ENCODE measurements at places on chromosomes 16 and 17. TPM values are rescaled to one million over a fixed set of nuclear protein-coding genes. Genes with fewer than 3 reads are reported as not detected.
A peak's percentile ranks its signal among the peaks of the same experiment; 100 is the strongest.

GRCh38 chr17:1561420-1562175 lies 994 bp downstream of the PITPNA start:
- no peak for DNase-seq

GRCh38 chr17:44502598-44503146 lies 534 bp downstream of the GPATCH8 start:
- no peak for DNase-seq

- no peak for DNase-seq
Observed at GRCh38 chr16:19431636-19432340, 14.1 kb downstream of the TMC5 start.

- no peak for DNase-seq
Observed at GRCh38 chr17:17253406-17253805, 16.4 kb upstream of the FLCN start.

- no peak for DNase-seq
Observed at GRCh38 chr17:62760945-62761267, 47.2 kb downstream of the MARCHF10 start.

- DNase-seq: no peak
Observed at GRCh38 chr17:40157973-40158372, 17.6 kb downstream of the CASC3 start.

- peak; percentile 4 for DNase-seq
Observed at GRCh38 chr17:16287563-16288027, 65.7 kb downstream of the CENPV start.

Gene ABI3
- polyA plus RNA-seq: 5.5 TPM

Gene SULT1A2
- polyA plus RNA-seq: 3.1 TPM

Gene RAB37
- 5.3 TPM for polyA plus RNA-seq

DNA sequence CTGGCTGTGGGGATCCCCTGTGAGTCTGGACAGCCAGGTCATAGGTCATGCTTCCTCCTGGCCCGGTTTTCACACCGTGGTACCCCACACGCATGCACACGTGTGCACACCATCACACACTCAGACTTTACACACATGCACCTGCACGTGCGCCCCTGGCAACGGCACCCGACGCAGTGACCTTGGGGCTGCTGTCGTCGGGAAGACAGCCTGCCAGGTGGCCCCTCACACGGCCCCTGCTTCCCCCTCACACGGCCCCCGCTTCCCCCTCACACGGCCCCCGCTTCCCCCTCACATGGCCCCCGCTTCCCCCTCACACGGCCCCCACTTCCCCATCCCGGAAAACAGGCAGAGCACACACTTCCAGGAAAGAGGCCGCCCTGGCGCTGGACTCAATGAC lies 45.1 kb downstream of the CBFA2T3 start:
- DNase-seq: no peak

Measured in renal pelvis (tissue), 12 donors.